ENCODE measurements at places on chromosomes 16 and 17.
A peak's percentile ranks its signal among the peaks of the same experiment; 100 is the strongest.

- DNase-seq: peak; percentile 12
These were observed 2.3 kb downstream of the TMEM107 start for GRCh38 chr17:8173871-8174322.

GRCh38 chr17:45302649-45303173 lies 14.1 kb downstream of the MAP3K14 start:
- no peak for DNase-seq

DNA sequence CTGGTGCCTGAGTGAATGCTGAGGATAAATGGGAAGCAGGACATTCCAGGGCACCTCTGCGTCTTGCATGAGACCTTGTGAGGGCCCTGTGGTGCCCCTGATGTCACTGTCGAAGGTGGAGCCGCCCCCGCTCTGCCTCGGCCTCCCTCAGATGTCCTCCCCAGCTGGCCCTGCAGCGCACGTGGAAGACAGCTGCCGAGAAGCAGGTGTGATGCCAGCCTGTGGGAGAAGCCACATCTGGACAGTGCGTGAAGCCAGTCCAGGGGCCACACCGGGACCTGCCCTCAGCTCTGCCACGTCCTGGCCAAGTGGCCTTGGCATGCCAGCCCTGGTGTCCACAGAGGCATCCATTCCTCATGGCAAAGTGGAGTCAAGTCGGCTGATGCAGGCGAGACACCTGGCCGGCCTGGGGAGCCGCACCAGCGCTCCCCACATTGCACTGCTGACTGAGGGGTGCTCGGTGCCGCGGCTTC lies 21.6 kb upstream of the METRNL start:
- DNase-seq: no peak

GRCh38 chr17:32847977-32848376 lies 28.9 kb downstream of the MYO1D start:
- no peak for DNase-seq

Data from CD4-positive, alpha-beta T cell treated with Interleukin-12 subunit alpha and Interleukin-12 subunit beta, for 1 hour (primary cell).